ENCODE measurements at places on chromosomes 13 and 19.

DNA sequence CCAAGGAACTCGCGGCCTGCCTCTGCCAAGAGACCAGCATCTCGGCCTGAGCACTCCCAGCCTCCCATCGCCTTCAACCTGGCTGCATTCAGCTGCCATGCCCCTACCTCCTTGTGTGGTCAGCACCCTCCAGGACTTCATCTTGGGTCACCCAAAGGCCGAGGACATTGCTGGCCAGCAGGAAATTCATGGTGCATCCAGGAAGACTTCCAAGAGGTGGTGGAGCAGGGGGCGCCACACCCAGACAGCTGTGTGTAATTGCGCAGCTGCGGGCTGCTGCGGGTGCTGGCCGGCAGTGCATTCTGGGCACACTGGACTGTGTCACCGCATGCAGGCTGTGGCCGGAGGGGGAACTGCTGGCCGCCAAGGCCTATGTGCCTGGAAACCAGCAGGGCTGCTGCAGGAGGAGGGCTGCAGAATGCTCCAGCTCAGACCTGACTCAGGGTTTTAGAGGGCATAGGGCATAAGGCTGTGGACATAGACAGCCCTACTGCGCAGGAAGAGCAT, 164.3 kb upstream of the TUBA3C start:
- DNase-seq: no peak
- H3K27me3 ChIP-seq: no peaks in the 10 kb centered on the region
- no peak overlapping the region for H3K27ac ChIP-seq
- H3K36me3 ChIP-seq: no peaks in the 10 kb centered on the region
- no peaks in the 10 kb centered on the region for H3K4me1 ChIP-seq
- no peak overlapping the region for H3K4me3 ChIP-seq

- no peak overlapping the region for H3K27ac ChIP-seq
- H3K4me1 ChIP-seq: no peaks in the 10 kb centered on the region
- no peaks in the 10 kb centered on the region for H3K36me3 ChIP-seq
- H3K4me3 ChIP-seq: no peak overlapping the region
- DNase-seq: no peak
Measured at GRCh38 chr19:55809381-55810058, 22.3 kb downstream of the NLRP11 start.

GRCh38 chr13:100214886-100215285, 126.0 kb downstream of the PCCA start:
- H3K4me1 ChIP-seq: no peaks in the 10 kb centered on the region
- H3K27me3 ChIP-seq: no peaks in the 10 kb centered on the region
- DNase-seq: no peak
- H3K4me3 ChIP-seq: no peak overlapping the region

DNA sequence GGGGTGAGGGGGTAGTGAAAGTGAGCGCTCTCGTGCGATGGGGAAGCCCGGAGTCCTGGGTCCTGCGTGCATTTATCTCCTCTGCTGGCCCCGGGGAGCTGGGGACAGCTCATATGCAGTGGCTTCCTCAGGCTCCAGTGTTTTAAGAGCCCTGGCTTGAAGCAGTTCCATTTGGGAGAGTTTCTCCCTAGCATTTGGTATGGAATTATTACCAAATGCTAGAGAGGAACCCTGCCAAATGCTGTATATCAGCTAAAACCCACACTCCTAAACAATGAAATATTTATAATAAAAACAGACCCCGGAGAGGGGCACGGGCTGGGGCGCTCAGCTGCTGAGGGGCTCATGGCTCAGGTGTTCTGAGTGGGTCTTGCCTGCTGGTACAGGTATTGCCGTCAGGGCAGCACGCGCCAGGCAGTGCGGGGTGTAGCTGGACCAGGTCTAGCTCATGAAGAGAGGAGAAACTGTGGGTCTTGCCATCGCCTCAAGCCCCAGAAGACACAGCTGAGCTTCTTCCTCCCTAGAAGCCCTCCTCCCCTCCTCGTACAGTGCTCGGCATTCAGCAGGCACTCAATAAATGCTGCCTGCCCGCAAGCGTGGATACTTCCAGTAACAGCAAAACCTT, 163.6 kb upstream of the ZNF536 start:
- no peak overlapping the region for H3K4me3 ChIP-seq
- H3K27me3 ChIP-seq: no peaks in the 10 kb centered on the region
- H3K36me3 ChIP-seq: no peaks in the 10 kb centered on the region
- H3K4me1 ChIP-seq: no peaks in the 10 kb centered on the region
- no peak overlapping the region for H3K27ac ChIP-seq

- DNase-seq: no peak
- no peaks in the 10 kb centered on the region for H3K27me3 ChIP-seq
- no peak overlapping the region for H3K27ac ChIP-seq
- H3K36me3 ChIP-seq: no peaks in the 10 kb centered on the region
Measured at GRCh38 chr19:17458970-17459369, 1.8 kb downstream of the NXNL1 start.

- DNase-seq: no peak
- H3K4me3 ChIP-seq: peak overlapping the region; percentile 69
- no peaks in the 10 kb centered on the region for H3K27me3 ChIP-seq
Measured at GRCh38 chr19:17333611-17334413, 843 bp downstream of the ANO8 start.

DNA sequence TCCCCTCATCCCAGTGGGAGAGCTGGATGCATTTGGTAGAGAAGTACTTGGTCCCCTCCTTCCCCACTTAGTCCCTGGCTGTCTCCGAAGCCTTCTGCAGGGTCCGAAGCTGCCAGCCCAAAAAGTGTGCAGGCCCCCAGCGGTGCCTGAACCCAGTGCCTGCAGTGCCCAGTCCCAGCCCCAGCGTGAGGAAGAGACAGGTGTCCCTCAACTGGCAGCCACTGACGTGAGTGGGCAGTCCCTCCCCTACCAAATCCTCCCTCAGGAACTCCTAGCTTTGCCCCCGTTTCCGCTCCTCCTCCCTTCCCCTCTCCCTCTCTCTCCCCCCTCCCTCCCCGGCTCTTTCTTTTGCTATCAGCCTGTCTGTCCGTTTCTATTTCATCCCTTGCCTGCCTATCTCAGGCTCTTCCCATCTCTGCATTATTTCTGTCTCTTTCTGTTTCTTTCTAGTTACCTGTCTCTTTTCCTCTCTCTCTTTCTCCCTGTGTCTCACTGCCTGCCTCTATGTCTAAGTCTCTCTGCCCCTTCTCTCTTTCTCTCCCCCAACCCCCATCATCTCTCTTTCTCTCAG, 1.8 kb upstream of the LTBP4 start:
- peaks cover 17% of the 10 kb centered on the region for H3K4me1 ChIP-seq
- H3K27ac ChIP-seq: peak overlapping the region; percentile 76
- no peaks in the 10 kb centered on the region for H3K27me3 ChIP-seq
- peak overlapping the region; percentile 70 for H3K4me3 ChIP-seq
- no peaks in the 10 kb centered on the region for H3K36me3 ChIP-seq
